ENCODE measurements at places on chromosomes 1 and 21.
A peak's percentile ranks its signal among the peaks of the same experiment; 100 is the strongest.

GRCh38 chr1:24327891-24328290, 8.7 kb downstream of the GRHL3 start:
- no peak for DNase-seq

- no peak for DNase-seq
These were observed 397.7 kb upstream of the POU3F1 start for GRCh38 chr1:38444311-38444710.

DNA sequence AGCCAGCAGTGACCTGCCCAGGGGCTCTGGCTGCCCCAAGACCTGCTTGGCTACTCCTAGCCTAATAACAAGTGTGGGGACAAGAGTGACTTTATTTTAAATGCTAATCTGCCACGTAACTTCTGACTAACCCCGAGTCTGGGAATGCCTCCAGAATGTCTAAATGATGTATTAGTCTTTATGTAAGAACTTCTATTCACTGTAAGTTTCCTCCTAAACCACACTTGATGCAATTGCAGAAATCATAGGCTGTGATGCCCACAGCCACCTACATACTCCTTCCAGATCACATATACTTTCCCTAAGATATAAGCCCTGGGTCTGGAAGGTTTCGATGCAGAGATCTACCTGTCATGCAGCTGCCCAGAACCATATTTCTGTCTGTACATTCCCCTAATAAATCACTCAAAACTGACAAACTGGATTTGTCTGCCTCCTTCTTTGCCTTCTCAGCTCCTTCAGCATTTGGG, 5.9 kb upstream of the VPS45 start:
- peak; percentile 67 for DNase-seq

DNA sequence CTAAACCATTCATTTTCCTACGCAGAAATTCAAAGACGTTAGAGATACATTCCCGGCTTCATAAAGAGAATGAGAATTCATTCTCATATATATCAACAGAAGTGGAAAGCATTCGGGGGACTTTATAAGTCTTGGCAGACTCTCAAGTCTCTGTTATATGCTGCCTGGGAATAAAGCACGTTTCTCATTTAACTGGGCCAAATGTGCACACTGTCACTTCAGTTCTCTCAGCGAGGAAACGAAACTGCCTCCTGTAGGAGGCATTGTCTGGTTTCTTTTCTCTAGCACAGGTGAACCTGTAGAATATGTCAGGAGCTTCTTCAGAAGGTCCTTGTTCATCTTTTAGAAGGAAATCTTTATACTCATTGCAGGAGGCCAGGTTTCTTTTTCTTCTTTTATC, 367.6 kb downstream of the PTBP2 start:
- DNase-seq, result no peak

- no peak for DNase-seq
These were observed 18.0 kb upstream of the FBXO28 start for GRCh38 chr1:224095867-224096266.

DNA sequence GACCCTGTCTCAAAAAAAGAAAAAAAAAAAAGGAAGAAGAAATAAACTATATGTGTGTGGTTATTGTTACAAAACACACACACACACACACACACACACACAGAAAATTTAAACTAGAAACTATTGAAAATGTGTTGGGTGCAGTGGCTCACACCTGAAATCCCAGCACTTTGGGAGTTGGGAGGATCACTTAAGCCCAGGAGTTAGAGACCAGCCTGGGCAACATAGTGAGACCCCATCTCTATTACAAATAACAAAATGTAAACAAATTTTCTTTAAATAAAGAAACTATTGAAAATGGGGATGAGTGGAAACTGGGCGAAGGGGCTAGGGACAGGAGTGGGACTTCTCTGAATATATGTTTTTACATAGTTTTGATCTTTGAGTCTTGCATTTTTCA, 23.0 kb downstream of the KIAA2013 start:
- DNase-seq, result no peak

DNA sequence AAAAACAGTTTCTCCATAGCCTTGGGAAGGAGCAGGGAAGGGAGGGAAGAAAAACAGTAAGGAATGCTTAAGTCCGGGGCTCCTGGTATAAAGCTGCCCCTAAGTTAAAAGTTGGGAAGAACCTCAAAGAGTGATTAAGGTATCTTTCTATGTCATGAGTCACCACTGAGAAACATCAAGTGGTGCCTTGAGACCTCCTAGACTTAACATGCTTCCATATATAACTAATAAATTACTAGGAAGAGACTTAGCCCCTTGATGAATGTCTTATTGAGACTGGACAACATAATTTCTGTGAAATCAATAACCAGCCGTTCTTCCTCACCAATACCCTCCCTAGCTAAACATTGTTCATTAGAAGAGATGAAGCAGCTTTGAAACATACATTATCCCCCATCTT, 121.8 kb upstream of the SLC44A3 start:
- DNase-seq, result no peak

GRCh38 chr1:16088351-16088911, 15.0 kb upstream of the FAM131C start:
- no peak for DNase-seq

- DNase-seq, result no peak
These were observed 57.9 kb upstream of the CR2 start for GRCh38 chr1:207396168-207396746.

DNA sequence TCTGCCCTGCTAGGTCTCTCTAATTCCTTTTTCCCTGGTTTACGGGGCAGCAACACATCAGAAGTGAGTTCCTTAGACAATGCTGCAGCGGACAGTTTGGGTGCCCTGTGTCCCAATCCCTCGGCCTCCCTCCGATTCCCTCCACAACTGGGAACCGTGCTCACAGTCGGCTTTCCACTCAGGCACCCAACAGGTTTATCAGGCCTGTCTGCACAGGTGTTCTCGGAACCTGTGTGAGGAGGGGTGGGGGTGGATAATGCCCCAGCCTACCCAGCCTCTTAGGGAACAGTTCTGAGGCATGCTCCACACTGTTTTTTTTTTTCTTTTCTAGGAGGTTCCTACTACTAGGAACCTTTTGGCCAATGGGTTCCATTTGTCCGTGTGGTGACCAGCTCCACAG, 131.2 kb downstream of the DISC1 start:
- DNase-seq, result no peak

DNA sequence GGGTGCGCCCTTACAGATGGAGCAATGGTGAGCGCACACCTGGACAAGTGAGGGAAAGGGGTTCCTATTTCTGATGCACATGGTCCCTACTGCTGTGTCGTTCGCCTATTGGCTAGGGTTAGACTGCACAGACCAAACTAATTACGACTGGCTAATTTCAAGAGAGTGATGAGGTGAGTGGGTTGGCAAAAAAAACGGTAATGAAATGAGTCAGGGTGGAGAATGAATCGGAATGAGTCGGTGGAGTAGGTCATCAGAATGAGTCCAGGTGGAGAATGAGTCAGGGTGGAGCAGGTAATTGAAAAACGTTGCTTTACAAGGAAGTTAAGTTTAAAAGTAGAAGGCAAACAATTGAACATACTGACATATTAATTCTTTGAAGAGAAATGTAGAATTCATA, 79.8 kb downstream of the WDR4 start:
- no peak for DNase-seq

GRCh38 chr1:189782295-189782694, 695.4 kb downstream of the BRINP3 start:
- DNase-seq, result no peak

DNA sequence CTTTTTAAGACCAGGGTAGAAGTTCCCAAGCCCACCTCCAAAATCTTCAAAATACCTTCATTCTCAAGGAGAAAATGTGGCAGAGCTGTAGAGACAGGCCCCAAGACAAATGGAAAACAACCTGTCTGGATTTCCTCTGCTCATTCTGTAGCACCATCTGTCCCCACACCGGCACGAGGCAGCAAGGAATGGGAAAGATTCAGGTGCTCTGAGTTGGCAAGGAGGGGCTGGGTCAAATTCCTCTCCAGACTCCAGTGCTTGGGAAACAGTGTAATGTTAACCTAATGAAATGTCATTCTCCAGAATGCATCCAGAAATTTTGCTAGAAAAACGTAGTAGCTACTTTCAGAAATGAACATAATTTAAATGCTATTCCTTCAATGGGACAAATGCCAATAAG, 9.3 kb downstream of the PABPC4 start:
- no peak for DNase-seq

All from pons (tissue), 1 donor.